RWPE2 (cell line): ENCODE measurements at places on chromosomes 3 and 15.

- DNase-seq, result no peak
Measured at GRCh38 chr3:41118461-41119390, 80.6 kb upstream of the CTNNB1 start.

DNA sequence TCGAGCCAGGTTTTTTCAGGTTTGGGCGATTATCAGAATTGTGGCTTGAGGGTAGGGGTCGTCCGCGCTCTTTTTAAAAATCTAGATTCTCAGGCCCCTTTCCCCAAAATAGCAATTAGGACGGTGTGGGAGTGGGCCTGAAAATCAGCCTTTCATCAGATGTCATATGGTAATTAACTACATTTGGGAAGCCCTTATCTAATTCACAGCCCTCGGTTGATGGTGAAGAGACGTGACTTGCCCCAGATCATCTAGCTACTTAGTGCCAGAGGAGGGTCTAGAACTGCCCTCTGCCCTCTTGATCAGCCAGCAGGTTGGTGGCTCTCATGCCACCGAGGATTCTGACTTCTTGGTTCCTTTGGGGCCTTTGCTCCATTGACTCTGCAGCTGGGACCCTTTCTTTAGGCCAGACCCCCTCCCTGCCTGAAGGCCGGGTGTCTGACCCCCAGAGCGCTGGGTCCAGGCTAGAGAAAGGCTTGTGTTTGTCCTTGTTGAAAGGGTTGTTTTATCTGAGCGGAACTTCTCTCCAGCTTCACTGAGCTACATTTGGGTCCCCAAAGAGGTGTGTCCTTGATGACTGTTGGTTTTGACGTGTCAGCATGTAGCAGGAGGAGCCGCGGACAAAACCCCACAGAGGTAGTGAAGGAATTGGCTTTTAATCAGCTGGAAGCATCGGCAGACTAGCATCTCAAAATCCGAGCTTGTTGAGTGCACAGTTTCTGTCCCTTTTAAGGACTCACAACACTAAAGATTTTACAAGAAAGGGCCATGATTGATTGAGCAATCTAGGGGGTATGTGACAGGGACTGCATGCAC is 857 bp downstream of the AEN start:
- DNase-seq, result no peak

DNA sequence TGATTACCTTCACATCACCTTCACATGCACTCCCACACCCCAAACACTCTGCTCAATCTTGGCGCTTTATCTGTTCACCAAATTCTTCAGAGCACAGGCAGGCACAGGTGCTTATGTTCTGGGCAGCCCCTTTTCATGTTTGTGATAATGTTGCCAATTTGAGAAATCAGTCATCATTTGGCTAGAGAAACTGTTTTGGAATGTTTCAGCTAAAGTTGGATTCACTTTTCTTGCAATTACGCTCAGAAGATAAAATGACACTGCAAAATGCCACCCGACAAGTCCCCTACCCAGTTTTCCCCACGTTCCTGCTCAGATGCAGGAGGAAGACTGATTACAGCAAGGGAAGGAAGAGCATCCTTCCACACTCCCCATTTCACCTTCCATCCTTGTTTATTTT is 192.9 kb upstream of the LRRN1 start:
- no peak for DNase-seq

DNA sequence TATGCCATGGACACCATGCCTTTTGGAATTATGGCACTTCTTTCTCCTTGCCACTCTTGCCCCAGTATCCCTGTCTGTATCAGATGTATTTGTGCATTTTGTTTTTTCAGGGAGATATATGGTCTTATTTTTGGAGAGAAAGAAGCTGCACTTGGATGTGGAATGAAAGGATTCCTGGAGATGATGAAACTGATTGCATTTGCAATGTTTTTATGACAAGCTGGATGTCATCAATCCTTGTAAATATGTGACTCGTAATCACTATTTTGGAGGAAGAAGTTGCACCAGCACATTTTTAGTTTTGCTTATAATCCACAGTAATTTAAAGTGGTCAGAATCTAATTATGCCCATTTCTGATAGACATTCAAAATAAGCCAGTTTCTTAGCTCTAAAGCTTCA is 165.0 kb downstream of the NR1D2 start:
- DNase-seq, result no peak

DNA sequence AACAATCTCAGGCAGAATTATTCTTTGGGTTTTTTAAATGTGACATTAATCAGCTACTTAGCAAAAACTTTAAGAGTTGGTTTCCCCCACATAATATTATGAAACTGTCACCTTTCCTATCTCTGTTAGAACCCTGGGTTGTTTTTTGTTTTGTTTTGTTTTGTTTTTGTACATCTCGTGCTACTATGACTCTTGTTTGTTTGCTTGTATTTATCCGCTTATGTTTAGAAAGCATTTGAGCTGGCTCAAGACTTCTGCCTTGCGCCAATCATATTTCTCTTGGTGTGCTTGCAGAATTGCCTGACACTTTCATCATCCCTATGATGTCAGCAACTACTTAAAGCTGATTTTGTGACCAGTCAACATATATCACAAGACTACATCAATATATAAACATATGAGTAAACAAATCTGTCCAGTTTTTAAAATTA is 116.9 kb downstream of the DCLK3 start:
- DNase-seq, result no peak

DNA sequence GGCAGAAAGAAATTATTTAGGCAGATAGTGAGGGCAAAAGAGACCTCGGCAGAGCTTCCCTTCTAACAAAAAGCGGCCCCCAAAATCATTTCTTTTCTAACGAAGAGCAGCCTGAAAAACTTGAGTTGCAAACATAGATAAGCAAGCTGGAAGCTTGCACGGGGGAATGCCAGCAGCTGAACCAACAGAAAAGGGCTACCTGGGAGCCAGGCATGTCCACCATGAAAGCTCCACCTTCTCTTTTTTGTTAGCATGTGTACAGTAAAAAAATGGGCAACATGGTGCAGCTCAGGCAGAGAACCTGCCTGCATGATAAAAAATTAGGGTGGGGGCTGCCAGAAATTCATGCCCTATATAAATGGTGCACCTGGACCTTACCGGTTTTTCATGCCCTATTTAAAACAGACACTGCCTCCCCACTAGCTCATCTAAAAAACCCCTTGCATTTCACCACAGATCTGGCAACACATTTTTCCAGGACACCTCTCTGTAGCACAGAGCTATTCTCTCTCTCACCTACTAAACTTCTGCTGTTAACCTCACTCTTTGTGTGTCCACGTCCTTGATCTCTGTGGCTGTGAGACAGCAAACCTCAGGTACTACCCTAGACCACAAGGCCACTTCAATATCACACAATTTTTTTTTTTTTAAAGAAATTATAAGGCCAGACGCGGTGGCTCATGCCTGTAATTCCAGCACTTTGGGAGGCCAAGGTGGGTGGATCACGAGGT is 18.7 kb downstream of the SLC33A1 start:
- DNase-seq, result no peak
